ENCODE measurements at places on chromosomes 6 and 20.

DNA sequence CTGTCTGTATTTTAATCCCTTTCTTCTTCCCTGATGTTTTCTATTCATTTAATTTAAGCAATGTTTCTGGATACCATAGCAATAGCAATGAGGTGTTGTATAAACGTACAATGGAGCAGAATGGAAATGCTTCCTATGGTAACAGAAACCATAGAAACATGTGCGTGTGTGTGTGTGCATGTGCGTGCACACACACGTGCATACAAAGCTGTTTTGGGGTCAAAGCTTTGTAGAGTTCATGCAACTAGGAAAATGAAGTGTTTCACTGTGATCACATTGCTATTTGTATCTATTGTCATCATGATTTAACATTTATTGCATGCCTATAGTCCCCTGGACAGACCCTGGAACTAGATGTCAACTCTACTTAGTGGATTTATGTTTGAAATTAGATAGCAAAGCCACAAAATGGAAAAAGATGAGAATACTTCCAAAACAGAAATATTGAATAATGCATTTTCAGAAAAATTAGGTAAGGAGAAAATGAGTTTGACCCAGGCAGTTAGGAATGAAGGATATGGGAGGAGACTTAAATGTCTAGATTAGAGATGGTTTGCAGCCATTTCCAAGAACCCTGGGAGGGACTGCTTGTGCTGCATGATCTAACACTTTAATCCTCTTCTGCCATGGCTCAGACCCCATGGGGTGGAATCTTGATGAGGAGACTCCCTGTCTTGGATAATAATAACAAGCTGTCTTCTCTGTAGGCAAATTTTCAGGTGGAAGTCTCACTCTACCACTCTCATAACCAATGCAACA, 124.4 kb downstream of the TRMT11 start:
- no peak for DNase-seq

DNA sequence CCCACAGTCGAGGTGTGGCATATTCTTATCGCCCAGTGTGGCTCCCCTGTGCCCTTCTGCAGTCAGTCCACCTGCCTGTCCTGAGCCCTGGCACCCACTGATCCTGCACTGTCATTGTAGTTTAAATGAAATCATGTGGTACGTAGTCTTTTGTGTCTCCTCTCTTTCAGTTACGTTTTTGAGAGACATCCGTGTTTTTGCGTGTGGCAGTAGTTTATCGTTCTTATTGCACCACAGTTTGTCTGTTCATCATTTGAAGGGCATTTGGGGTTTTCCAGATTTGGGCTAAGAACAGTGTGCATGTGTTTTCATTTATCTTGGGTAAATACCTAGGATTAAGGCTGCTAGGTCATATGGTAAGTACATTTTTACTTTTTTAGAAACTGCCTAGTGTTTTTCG, 49.3 kb downstream of the SPATA2 start:
- peak; percentile 84 for DNase-seq

DNA sequence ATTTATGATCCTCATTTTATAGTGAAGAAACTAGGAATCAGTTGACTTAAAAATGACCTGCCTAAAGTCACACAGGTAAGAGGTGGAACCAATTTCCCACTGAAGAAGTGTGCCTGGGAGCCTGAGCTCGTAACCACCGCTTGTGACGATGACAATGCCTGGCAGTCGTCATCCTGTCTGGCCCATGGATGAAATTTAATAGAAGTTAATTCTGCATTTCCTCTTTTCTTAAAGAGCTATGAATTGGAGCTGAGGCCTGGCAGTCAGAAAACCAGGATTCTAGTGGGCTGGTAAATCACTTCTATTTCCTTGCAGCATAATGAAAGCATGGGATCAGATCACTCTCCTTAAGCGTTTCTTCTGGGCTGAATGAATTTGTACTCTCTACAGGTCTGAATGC, 200.0 kb upstream of the SGK1 start:
- no peak for DNase-seq

GRCh38 chr20:19750101-19750606, 7.9 kb upstream of the RIN2 start:
- no peak for DNase-seq

GRCh38 chr6:20223141-20223540, 10.9 kb upstream of the MBOAT1 start:
- no peak for DNase-seq

- peak; percentile 78 for DNase-seq
Observed at GRCh38 chr6:146892613-146893401, 294.0 kb downstream of the ADGB start.

DNA sequence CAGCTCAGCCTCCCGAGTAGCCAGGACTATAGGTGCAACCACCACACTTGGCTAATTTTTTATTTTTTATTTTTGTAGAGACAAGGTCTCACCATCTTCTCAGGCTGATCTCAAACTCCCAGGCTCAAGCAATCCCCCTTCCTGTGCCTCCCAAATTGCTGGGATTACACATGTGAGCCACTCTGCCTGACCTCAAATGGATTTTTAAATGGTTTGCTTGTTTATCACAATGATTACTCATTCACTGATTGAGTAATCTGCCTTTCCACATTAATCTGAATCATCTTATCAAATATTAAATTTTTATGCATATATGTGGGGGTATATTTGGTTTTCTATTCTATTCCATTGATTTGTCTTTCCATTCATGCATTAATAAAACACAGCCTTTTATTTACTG, 9.4 kb upstream of the KHDC1L start:
- peak; percentile 62 for DNase-seq

- no peak for DNase-seq
Observed at GRCh38 chr20:23513164-23513563, 22.2 kb downstream of the CST8 start.

- DNase-seq, result no peak
Observed at GRCh38 chr6:147839708-147840610, 331.5 kb downstream of the SAMD5 start.

GRCh38 chr6:15020119-15020770, 225.6 kb upstream of the JARID2 start:
- no peak for DNase-seq

- no peak for DNase-seq
Observed at GRCh38 chr20:37218441-37218840, 39.1 kb upstream of the MROH8 start.

DNA sequence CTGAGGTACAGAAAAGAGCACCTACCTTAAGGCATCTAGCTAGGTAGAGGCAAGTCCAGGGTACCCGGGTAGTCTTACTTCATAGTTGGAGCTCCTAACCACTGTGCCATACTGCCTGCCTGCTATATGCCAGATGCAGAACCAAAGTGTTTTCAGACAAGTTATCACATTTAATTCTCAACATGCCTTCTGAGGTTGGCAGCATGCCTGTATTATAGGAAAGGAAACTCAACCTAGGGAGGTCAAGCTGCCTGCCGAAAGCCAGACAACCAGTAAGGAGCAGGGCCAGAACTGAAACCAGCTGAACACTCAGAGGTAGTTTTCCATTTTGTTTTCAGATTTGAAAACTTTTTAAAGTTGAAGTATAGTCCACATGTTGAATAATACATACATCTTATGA, 5.4 kb downstream of the CTNNBL1 start:
- no peak for DNase-seq

DNA sequence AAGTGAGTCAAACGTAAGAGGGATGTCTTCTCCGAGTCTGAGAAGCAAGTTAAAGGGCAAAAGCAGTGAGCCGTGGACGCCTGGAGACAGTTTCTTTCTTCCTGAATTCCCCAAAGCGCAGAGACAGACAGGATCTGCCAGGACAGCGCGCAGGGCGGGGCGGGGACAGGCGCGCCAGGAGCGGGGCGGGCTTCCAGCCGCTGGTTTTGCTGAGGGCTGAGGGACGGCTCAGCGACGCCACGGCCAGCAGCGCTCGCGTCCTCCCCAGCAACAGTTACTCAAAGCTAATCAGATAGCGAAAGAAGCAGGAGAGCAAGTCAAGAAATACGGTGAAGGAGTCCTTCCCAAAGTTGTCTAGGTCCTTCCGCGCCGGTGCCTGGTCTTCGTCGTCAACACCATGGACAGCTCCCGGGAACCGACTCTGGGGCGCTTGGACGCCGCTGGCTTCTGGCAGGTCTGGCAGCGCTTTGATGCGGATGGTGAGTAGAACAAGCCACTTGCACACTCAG, at the start of gene SCGN:
Gene SCGN (plus strand): TSS at position 209 of the 509 bp plus-strand sequence. CDS start 189 bp downstream, at position 398.
- no peak for DNase-seq

GRCh38 chr6:136113736-136114173, 136.4 kb downstream of the MTFR2 start:
- peak; percentile 44 for DNase-seq

DNA sequence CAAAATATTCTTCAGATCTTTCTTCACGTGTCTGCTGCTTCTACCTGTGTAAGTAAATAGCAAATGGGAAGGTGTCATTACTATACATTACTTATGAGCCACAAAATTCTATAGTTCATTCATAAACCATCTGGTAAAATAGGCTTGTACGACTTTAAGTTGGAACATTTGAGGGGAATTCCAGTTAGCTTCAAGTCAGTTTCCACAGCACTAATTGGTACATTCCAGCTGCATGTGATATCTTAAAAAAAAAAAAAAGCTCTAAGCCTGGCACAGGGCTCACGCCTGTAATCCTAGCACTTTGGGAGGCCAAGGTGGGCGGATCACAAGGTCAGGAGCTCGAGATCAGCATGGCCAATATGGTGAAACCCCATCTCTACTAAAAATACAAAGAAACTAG, 23.1 kb upstream of the TFAP2B start:
- DNase-seq, result no peak

- DNase-seq, result no peak
Observed at GRCh38 chr6:41392246-41392645, 56.8 kb downstream of the NCR2 start.

DNA sequence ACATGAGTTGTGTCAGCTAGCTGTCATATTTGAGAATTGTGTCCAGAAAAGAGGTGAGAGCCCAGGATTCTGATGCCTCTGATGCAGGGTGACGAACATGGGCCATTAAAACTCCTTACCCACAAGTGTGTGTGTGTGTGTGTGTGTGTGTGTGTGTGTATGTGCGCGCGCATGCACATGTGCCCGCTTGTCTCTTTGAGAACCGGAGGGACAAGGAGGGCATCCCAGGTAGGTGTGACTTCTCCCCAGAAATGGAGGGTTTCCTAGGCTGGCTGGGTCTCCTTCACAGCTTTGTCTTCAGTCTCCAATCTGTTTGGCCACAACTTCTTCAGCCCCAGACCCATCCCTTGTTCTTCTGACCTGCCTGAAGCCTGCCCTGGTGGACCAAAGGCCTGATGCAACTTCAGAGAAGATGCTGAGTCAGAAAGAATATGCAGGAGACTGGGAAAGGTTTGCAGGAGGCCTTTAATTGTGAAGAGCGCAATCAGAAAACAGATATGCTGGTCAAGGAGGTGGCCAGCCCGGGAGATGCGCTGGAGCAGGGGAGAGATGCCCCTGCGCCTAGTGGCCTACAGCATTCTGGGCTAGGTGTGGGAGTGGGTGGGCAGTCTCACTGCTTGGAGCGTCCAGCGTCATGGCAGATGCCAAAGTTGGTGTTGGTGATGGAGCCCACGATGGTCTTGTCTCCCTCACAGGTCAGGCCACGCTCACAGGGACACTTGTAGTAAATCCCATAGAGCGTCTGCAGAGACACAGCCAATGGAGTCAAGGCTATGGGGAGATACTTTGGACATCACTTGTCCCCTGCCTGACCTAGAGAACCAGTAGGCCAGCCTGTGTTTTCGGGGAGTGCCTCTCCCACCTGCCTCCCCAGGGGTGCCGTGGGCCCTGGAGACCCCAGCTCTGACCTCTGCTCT, 2.3 kb downstream of the CLPS start:
- no peak for DNase-seq

DNA sequence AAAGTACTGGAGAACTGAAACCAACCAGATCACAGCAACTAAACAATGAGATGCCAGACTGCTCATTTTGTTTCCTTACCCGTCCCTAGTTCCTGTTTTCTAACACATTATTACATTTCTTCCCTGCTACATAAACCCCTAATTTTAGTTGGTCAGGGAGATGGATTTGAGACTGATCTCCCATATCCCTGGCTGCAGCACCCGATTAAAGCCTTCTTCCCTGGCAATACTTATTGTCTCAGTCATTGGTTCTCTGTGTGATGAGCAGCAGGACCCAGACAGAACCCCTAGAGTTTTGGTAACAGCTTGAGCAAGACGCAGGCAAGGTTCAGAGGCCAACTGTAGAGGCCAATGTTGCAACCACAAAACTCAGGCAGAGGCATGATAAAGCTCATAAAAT, 28.3 kb upstream of the HACE1 start:
- no peak for DNase-seq

- no peak for DNase-seq
Observed at GRCh38 chr6:128632131-128632530, 111.7 kb upstream of the PTPRK start.

GRCh38 chr20:32227744-32228688, 20.3 kb downstream of the POFUT1 start:
- no peak for DNase-seq

GRCh38 chr6:110201151-110201884, 21.1 kb downstream of the CDC40 start:
- no peak for DNase-seq

All from BJ (cell line).